CD4-positive, alpha-beta T cell treated with Interleukin-10 for 1 hour (primary cell): ENCODE measurements at places on chromosomes 1 and 21.

- peak; percentile 70 for DNase-seq
Measured at GRCh38 chr1:247415423-247416361, at the start of gene NLRP3. TSS of gene NLRP3 (plus strand) at chr1:247416173. CDS start at chr1:247418801, 2,628 bp downstream.

DNA sequence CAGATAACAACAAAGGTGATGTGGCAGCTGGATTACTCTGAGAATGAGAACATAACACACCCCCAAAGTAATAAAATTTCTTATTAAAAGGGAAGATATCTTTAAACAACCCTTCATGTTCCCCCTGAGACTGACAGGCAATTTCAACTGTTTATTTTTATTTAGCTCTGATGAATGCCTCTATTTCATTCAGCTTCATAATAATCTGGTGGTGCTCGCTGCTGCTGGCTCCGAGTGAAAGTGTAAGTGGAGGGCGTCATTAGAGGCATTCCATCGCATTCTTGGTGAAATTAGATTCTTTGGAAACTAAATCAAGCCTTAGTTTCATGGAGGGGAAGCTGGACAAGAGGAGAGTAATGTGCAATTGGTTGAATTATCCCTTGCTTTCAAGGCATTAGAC is 128.9 kb downstream of the GRIK1 start:
- DNase-seq, result no peak

- no peak for DNase-seq
Measured at GRCh38 chr21:31045841-31046240, 7.6 kb upstream of the KRTAP19-8 start.

- no peak for DNase-seq
Measured at GRCh38 chr1:74583397-74583796, 71.0 kb upstream of the LRRC53 start.

DNA sequence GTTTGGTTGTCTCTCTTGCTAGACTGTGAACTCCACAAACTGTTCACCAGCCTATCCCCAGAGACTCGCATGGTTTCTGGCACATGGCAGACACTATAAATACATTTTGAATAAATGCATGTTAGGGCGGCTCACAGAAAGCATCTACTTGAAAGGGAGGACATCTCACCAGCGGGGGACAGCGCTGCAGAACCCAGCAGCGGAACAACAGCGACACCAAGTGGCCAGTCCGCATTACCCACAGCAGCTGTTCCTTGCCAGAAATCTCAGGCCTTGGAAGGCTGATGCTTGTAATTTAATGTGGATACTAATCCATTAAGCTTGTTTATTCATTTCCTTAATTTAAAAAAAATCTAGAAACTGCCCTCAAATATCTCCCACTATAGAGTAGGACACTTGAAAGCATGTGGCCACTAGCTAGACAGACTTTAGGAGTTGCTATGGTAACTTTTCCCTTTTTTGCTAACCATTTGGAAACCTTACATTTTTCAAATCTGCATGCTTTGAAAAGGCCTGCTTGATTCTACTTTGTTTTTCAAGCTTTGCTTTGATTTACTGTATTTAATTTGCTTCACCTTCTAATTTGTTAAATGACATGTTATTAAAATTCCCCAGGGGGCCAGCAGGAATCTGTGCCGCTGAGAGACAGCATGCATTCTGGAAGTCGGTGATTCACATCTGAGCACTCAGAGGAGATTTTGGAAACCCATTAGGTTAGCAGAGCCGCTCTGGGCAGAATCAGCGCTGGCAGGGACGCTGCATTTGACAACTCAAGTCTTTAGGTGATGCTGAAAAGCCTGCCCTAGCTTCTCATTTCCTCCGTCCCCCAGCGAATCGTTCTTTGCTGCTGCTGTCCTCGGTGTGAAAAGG is 63.5 kb upstream of the SSX2IP start:
- peak; percentile 72 for DNase-seq

DNA sequence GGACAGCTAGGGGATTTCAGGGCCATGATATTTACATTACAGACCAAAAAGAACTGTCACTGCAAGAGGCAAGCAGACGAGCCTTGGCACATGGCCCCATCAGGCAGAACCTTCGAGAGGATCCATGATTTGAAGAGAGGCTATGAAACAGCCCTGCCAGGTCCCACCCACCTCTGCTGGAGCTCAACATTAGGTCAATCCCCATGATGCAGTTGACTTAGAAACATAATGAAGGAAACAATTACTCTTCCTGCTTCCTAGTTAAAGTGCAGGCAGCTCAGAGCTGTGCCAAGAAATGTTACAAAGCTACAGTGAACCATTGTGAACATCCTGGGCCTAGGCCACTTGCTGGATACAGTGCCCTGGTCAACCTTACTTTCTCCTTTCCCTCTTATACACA is 41.7 kb upstream of the PTCH2 start:
- no peak for DNase-seq

DNA sequence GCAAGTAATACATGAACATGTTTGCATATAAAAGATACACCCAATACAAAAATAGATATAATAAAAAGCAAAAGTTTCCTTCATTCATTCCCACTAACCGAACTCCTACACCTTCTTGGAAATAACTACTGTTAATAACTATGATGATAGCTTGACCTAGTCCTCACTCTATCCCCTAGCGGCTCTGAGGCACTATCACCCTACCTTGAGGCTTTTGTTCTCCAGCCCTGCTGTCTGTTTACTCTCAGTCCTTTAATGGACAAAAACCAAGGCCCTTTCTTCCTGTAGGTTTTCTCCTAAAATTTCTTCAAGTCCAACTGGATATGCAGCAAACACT is 186.6 kb downstream of the SLC35F3 start:
- DNase-seq, result no peak

DNA sequence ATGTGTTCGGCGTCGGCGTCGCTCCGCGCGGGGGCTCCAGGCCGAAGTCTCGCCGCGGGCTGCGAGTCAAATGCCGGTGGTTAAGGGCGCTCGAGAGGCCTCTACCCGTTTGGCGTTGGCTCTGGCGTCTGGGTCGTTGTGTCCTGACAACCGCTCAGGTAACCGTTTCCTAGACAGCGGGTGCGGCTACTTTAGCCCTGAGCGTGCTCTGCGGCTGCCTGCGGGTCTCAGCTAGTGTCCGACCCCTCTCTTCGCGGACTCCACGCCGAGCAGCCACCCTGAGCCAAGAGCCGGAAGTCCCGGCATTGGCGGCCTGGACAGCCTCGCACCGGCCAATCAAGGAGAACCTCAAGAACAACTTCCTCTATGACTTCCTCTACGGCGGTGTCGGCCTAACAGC is 173.4 kb downstream of the SETD4 start:
- no peak for DNase-seq

DNA sequence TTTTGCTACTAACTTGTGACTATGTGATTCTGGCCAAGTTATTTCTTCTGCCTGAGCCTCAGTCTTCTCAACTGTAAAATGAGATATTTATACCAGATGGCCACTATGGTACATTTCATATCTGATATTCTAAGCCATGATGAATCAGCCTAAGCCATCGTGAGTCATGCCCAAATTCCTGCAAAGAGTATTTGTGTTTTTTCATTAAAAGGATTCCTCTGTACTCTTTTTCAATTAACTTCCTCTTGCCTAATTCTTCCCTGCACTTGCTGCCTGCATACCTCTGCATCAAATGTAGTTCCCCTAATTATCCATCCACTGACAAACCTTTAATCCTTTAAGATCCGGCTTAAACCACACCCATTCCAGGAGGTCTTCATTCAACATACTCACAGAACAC is 575.1 kb upstream of the BEND5 start:
- no peak for DNase-seq
